ENCODE measurements at places on chromosomes 11 and 22.

- DNase-seq, result no peak
Measured at GRCh38 chr11:98289617-98290263, 731.0 kb upstream of the CNTN5 start.

DNA sequence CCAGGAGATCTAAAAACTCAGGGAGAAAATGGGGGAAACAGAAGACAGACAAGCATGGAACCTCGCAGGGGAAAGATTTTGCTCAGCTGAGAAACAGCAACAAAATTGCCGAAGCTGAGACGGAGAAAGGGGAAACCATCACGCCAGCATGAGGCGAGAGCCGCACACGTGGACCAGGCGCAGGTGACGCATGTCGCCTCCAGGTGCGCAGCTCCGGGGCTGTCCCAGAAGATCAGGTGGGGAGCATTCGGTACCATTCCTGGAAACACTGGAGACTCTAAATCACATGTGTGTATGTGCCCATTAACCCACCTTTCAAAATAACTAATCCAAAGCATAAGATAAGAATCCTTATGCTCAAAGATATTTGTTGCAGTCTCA, 121.7 kb downstream of the BRD1 start:
- no peak for DNase-seq

DNA sequence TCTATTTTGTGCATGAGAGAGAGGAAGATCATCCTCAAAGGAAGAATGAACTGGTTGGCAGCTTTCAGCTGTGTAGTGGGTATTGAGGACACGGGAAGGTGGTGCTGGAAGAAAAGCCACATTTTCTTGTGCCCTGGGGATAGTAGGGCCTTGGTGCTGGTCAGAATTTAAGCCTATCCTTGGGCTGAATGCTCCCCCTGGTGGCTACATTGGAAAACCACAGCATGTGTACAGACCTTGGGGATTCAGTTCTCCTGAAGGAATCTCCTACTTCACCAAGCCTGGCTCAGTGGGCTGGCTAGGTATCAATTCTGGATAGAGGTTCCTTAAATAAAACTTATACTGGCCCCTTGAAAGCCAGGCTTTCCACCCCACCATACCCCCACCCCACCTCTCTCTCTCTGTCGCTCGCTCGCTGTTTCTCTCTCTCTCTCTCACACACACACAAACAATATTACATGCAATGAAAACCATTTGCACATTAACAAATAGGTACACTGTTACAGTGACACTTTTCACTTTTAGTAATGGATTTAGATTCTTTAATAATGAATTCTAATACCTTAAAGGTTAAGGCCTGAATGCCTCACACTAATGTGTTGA, 2.8 kb upstream of the OR51M1 start:
- peak; percentile 76 for DNase-seq

DNA sequence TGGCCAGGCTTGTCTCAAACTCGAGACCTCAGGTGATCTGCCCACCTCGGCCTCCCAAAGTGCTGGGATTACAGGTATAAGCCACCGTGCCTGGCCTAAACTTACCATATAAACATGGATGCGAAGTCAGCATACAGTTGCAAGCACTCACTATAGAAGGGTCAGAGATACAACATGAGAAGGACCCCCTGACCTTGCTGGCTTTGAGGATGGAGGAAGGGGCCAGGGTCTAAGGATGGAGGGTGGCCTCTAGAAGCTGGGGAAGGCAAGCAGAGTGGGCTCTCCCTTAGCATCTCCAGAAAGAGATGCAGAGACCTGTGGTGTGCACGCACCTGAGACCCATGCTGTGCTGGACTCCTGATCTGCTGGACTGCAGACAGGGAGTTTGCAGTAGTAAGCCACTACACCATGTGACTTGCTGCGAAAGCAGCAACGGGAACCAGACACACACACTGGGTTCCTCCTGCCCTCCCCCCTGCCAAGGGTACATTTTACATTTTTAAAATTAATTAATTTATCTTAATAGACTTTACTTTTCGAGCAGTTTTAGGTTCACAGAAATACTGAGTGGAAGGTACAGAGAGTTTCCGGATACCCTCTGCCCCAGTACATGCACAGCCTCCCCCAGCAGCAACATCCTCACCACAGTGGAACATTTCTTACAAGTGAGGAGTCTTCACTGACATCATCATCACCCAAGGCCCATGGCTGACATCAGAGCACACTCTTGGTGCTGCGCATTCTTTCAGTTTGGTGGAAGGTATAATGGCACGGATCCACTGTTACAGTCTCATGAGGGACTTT, 170.1 kb upstream of the B3GAT1 start:
- DNase-seq, result no peak

GRCh38 chr11:64406221-64406946, 47.4 kb downstream of the RPS6KA4 start:
- DNase-seq, result peak; percentile 63

- DNase-seq, result peak; percentile 72
Measured at GRCh38 chr11:70521475-70522308, 123.4 kb downstream of the CTTN start.

DNA sequence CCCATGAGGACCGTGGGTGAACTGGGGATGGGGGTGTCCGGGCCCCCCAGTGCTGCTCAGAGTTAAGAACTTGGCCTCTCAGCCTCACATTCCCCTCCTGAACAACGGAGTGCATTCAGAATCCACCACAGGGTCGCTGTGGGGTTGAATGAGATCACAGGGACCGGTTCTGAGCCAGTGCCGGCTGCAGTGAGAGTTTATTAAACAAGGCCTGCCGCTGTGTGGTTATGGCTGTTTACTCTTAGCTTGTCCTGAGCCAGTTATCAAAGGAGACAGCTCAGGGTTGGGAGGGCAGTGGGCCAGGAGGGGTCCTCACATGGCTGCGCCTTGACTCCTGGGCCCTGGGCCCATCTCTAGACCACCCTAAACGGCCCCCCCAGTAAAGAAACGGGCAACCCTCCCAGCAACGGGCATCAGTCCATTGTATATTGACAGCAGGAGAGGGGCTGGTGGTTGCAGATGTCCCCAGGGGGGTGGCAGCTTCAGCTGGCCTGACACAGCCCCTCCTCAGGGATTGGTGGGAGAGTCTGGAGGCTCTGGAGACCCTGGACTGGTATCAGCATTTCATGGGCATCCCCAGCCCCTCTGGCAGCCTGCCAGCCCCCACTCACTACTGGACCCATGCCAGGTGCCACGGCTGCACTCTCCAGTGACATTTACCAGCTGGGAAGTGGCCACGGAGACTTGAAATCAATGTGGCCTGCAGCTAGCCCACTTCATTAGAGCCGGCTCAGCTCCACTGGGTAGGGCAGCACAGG, 15.1 kb upstream of the CABP7 start:
- DNase-seq, result peak; percentile 84

DNA sequence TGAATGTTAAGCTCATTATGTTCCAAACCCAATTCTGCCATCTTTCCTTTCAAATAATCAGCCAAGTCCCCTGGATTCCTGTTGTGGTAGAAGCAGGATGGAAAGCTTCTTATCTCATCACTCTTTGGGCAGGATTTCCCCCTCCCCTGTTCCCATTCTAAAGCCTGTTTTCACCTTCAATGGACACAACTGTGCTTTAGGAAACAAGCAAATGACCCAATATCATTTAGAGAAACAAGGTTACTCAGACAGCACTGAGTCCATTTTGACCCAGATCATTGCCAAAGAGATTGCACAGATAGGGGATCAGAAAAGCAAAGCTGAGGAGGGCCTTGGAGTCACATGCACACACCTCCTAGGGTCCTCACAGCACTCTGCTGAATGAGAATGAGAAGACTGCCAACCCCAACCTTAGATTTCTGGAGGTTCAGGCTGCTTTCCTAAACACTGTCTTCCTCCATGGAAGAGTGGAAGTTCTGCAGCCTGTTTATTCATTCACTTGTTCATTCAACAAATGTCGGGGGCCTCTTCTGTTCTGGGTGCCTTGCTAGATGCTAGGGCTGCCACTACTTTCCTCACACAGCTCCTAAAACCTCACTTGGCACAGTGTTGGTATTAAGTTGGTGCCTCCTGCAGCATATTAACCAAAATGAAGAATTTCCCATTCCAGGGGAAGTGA, 95.3 kb downstream of the ME3 start:
- no peak for DNase-seq

DNA sequence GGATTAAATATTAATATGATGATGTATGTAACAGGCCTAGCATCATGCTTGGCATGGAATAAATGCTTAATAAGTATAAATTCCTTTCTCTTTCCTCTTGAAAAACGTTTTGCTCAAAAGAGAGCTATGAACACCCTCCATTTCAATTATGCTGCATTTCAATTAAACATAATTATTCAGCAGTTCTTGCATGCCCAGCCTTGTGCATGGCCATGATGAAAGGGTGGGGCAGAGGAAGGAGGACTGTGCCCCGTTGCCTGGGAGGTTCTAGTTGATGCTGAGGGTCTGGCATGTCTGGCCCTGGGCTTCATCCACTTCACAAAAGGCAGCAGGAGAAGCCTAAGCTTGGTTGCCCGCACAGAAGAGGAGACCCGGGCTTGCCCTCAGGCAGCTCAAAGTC, 73.6 kb upstream of the PHOX2A start:
- no peak for DNase-seq

DNA sequence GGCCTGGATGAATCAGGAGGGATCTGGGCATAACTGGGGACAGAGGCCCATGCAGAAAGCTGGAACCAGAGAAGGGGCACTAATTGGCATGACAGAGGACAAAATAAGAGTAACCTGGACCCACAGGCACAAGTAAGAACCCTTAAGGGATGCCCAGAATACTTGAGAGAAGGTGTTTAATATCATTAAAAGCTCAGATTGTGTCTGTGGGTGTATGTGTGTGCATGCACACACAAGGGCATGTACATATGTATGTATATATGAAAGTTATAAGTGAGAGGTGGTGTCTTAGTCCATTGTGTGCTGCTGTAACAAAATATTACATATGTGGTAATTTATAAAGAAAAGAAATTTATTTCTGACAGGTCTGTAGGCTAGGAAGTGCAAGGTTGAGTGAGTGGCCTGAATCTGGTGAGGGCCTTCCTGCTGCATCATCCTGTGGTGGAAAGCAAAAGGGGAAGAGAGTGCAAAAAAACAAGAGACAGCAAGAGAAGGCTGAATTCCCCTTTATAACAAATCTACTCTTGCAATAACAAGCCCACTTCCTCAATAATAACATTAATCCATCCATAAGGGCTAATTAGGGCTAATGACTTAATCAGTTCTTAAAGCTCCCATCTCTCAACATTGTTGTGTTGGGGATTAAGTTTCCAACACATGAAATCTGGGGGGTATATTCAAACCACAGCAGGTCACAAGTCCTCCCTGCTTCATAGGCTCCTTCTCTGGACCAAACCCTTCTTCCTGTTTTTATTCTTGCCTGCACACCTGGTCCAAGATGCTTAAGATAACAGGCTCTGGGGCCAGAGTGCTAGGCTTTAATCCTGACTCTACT, 68.3 kb upstream of the POU2AF2 start:
- no peak for DNase-seq

DNA sequence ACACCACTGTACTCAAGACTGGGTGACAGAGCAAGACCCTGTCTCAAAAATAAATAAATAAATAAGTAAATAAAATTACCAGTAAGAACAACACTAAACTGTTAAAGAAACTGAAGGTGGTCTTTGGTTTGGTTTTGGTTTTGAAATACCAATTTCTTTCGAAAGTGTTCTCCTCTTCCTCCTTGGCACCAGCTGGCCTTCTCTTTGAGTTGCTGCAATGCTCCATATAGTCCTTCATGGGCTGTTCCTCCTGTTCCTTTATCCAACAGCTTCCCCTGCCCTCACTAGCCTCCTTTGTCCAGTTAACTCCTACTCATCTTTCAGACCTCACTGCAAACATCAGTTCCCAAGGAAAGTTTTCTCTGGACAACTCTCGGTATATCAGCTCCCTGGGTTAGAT, 5.0 kb upstream of the UVRAG start:
- no peak for DNase-seq

GRCh38 chr11:130064596-130064995, 5.1 kb upstream of the APLP2 start:
- no peak for DNase-seq

GRCh38 chr22:30828187-30829155, 133.8 kb downstream of the OSBP2 start:
- no peak for DNase-seq

- DNase-seq, result no peak
Measured at GRCh38 chr11:75342966-75343870, 8.2 kb downstream of the ARRB1 start.

DNA sequence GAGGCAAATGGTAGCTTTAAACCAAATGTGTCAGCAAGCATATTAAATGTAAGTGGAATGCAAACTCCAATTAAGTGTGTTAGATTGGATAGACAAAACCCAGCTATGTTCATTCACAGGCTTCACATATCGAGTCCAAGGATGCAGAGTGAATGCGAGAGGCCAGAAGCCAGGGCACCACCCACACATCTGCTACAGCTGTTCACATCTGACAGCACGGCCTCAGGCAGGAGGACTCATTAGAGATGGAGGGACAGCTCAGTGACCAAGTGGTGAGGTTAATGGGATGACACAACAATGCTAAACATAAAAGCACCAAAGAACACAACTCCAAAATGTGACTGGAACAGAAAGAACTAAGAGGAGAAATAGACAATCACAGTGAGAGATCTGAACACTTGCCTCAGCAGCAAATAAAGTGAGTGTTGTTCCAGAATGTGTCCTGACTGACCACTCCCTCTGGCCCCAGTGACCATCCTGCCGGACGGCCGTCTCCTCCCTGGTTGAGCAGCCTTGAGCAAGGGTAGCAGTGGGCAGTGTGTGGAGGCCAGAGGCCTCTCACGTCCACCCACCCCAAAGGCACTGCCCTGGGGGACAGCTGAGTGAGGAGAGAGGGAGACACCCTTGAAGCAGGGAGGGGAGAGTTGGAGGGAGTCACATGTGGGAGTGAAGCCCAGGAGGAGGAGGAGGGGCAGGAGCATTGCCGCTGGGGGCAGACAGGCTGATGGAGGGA, 23.8 kb downstream of the ALG12 start:
- no peak for DNase-seq

GRCh38 chr11:134275534-134276395, at the start of gene GLB1L3:
GLB1L3 (plus strand) TSS chr11:134276379; CDS start chr11:134276741, 362 bp downstream.
- DNase-seq, result peak; percentile 84

DNA sequence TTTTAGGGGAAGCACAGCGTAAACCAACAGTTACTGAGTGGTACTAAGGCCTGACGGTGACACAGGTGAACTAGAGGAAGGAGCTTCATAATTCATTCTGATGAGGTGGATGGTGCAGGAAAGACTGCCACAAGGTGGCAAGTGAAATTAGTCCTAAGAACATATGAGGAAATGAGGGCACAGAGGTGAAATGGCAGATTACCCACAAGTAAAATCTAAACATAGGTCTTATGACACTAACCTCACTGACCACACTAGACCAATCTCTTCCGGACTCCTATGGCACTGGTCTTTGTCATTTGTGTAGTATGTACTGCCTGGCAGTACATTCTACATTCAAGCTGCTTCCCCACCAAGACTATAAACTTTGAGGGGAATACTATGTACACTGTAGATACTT, 20.2 kb downstream of the GAB2 start:
- DNase-seq, result no peak

GRCh38 chr22:35783943-35784614, 66.4 kb downstream of the APOL5 start:
- no peak for DNase-seq

GRCh38 chr22:23570681-23571080, 9.4 kb downstream of the IGLL1 start:
- DNase-seq, result no peak

Measured in eye (tissue), 1 donor.